ENCODE measurements at places on chromosomes 2 and 18.
A peak's percentile ranks its signal among the peaks of the same experiment; 100 is the strongest.

GRCh38 chr2:205892251-205892655 lies 193.7 kb downstream of the INO80D start:
- DNase-seq, result no peak

- no peak for DNase-seq
Observed at GRCh38 chr2:174969091-174969734, 36.0 kb downstream of the CHN1 start.

DNA sequence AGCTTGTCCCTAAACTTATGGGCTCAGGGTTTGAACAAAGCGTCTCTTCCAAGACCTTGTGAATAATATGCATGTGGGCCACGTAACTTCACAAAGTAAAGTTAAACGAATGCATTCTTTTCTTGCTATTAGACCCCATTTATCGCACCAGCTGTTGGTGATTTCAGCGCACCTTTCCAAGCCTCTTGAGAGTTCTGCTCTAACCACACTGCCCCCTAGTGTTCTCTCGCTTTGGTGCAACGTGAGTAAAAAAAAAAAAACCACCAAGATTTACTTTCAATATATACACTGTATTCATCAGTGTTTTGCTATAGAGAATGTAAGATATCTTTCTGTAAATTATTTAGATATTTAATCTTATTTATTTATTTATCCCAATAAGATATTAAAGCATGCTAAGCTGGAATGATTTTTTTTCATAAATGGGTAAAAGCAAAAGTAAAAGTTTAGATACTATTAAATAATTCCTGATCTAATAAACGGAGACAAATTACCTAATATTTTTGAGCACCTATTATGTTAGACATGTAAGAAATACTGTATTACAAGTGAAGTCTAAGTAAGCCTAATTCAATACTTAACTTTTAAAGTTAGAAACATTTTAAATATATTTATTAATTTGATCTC lies 459.5 kb downstream of the DLGAP1 start:
- no peak for DNase-seq

GRCh38 chr2:15768615-15769014 lies 171.7 kb upstream of the MYCN start:
- no peak for DNase-seq

DNA sequence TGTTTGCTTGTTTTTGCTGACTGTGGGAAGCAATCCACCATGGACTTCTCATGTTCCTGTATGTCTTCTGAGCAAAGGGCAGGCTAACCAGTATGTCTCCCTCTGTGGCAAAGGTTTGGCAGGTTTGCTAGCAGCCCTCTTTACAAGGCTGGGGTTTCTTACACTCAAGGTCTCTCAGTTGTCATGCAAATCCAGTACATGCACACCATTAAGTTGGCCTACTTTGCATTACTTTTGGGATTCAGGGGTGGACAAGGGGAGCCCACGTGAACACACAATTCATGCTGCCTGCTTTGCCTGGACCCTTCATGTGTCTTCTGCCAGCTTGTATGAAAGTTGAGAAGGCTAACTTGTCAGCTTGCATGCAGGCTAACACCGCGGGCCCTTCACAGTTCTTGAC lies 134.9 kb downstream of the LRRTM4 start:
- peak; percentile 50 for DNase-seq

GRCh38 chr18:42274488-42275137 lies 319.6 kb downstream of the PIK3C3 start:
- no peak for DNase-seq

Measured in iPS DF 19.7 (cell line).